ENCODE measurements at places on chromosomes 4 and X.

DNA sequence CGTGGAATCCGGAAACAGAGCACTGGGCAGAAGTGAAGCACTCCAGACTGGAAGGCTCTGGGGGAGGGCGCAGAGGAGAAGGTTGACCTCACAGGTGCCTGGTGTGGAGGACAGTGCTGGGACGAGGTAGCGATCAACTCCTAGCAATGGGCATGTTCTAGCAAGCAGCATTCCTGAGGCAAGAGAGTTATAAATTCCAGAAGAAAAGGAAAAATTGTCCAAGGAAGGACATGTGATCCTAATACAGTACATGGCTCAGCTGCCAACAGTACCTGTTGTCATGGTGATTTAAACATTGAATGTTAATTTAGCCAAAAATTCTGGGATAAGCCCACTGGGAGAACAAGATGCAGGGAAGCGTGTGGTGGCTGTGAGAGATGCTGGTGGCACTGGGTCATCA is 8.2 kb downstream of the ARHGAP4 start:
- DNase-seq: no peak

GRCh38 chr4:147822128-147822527 is 90.2 kb downstream of the ARHGAP10 start:
- no peak for DNase-seq

DNA sequence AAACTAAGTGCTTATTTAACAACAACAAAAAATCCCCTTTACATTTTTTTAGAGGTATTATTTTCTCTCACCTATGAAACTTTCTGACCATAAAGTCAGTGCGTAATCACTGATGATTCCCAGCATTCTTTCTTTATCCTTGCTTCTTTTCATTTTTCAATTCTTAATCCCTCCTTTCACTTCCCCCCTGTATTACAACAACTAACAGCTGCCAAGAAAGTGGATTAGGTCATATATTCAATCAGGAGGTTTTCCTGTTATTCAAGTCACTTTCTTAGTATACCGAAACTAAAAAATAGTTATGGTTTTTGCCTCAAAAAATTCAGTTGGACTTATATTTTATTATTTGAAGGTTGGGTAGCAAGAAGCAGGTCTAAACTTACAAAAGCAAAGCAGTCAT is 2.1 kb upstream of the STAP1 start:
- no peak for DNase-seq

DNA sequence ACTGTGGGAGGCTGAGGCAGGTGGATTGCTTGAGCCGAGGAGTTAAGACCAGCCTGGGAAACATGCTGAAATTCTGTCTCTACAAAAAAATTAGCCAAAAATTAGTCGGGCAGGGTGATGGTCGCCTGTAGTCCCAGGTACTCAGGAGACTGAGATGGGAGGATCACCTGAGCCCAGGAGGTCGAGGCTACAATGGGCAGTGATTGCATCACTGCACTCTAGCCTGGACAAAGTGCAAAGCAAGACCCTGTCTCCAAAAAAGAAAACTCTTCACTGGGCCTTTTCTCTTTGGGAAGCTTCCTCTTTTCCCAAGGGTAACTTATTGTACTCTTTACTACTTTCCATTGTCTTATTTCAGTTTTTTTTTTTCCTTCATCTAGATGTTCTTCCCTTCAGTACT is 88.9 kb downstream of the UBE2K start:
- DNase-seq: no peak

DNA sequence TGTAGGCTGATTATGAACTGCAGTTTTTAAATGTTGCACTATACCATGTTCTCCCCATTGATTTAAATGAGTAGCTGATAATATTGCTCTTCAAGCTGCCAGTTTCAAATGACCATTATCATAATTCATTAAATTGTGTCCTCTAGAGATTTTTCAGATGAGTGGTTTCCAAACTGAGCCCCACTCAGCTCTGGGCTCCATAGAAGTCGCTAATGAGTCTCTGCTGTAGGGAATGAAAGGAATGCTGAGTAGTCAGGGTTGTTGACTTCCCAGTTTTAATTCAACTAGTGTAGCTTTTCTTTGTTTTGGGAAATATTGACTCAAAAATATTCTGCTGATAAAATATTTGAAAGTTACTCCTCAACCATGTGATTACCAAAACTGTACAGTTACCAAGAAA is 1081.1 kb downstream of the ARAP2 start:
- no peak for DNase-seq

DNA sequence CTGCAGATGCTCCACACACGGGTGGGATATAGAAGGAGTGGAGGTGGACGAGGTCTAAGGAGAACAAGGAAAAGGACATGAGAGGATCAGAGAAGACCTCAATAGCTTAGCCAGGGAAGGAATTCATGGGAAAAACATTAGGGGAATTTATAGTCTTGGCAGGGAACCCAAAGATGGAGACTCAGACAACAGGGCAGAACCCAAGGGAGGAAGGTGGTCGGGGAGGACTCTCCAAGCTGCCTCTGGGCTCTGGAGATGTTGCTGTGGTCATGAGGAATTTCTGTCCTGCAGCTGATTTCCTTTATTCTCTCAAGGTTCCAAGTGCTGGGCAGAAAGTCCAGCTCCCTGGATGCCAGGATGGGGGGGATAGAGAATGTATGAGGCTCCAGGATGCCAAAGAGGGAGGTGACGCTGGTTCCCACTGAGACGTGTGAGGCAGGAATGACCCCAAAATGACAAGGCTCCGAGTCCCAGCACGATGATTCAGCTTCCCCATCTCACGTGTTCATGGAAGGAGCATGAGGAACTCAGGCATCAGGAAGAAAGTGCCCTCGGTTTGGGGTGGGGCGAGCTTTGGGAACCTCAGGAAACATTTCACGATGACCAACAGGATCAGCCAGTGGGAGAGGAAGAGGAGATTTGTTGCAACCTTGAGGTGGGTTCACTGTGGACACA is 57.0 kb upstream of the PPP2R3B start:
- no peak for DNase-seq

DNA sequence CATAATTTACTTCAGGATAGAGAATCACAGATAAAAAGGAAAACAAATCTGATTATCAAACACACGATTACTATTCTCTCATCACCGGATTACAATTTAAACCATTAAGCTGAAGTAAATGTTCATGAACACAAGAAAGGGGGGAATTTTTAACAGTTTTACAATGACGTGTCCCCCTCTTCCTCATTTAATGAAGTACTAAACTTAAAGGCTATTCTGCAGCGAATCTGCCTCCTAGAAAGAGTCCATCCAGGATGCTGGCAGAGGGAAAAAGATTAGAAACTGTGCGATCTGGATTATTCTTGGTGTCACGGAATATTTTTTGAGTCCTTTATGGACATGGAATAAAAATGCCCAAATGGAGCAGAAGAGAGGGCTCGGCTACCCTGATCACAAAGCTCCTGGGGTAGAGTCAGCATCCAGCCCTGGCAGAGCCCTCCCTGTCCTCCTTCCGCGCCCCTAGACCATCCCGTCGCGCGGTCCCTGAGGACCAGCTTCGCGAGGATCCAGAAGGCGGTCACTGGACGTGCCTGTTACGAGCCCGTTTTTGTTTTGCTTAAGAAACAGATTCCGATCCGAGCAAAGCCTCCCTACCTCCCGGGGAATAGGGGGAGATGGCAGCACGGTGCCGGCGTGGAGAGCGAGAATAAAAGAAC is 1.2 kb downstream of the ELF2 start:
- no peak for DNase-seq

- DNase-seq: no peak
Observed at GRCh38 chr4:82833696-82834313, 35.2 kb upstream of the SCD5 start.

DNA sequence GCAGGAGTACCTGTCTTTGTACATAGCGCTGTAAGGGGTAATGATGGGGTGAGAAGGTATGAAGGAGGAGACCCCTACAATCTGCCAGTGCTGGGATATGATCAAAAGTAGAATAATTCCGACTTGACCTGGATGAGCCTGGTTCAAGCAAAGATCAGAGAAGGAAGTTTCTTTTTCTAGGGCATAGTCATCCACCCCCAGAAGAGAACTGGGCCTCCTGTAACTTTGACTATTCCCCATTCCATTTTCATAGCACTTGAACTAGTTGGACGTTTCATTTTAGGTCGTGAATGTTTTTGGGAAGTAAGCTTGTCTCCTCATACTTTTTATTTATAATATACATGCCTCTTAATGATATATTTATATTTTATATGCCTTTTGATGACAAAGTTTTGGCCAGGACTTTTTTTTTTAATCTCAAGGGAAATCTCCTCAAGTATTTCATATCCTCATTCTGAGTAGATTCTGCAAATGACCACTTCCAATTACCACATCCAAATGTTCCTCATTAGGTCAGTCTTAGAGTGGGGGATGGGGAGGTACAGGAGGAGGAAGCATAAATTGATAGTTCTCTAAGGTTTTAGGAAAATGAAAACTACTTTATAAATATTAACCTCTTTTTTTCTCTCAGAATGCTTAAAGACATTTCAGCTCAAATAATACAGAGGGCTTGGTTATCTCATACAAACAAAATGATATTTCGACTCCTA is 3.5 kb downstream of the CXorf58 start:
- no peak for DNase-seq

Measured in stimulated activated CD4-positive, alpha-beta T cell treated with anti-CD3 and anti-CD28 coated beads, Interleukin-1b, Interleukin-23, amount 100 ng/mL, for 1 hour (primary cell).